ENCODE measurements at places on chromosomes 6 and 20.

- no peak for DNase-seq
Measured at GRCh38 chr6:650098-650497, 6.8 kb downstream of the HUS1B start.

DNA sequence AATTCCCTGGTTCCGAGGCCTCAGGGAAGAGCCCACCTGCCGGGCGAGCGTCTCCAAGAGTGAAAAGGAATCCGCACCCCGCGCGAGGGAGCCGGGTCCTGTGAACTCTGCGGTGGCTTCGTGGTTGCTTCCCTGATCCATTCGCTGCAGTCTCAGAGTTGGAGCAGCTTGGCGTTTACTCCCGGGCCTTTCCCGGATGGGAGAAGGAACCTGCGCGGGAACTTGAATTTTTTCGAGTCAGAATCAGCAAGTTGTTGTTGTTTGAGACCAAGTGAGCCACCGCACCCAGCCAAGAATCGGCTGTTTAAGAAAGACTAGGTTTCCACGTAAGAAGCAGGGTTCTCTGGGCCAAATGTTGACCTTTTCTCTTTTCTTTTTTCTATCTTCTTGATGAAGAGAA lies 12.9 kb downstream of the PRSS16 start:
- no peak for DNase-seq

- no peak for DNase-seq
Measured at GRCh38 chr6:141965016-141965545, 167.6 kb upstream of the GJE1 start.

DNA sequence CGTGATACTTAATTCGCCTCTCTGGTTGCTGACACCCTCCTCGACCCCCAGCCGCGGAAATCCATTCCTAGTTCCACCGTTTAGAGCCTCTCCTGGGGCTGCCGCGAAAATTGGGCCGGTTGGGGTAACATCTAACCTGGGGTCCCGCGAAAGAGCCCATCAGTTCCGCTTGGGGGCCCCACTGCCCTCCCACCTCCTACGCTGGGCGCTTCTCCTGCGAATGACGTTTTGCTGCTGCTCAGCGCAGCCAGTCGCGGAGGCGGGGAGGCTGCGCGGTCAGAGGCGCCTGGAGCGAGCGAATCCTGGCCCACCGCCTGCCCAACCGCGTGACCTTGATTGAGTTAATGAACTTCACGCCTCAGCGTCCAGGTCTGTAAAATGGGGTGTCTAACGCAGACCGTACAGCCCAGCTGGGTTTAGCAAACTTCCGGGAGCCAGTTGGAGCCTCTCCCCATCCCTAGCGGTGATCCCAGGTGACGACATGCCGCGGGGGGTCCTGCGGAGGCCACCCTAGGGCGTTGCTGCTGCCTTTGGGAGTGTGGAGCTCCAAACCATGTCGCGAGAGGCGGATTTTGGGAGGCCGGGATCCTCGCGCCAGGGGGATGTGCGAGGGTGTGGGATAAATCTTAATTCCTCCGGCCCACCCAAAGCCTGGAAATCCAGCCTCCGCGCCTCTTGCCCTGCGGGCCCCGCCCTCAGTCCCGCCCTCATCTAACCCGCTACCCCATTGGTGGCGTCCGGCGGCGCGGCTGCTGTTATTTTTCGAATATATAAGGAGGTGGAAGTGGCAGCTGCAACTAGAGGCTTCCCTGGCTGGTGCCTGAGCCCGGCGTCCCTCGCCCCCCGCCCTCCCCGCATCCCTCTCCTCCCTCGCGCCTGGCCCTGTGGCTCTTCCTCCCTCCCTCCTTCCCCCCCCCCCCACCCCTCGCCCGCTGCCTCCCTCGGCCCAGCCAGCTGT lies at the start of gene CDC25B:
Gene CDC25B, plus strand, starts transcription at position 800 of the 958 bp plus-strand sequence. CDS start 222 bp downstream, outside the sequence.
- DNase-seq: peak; percentile 95

DNA sequence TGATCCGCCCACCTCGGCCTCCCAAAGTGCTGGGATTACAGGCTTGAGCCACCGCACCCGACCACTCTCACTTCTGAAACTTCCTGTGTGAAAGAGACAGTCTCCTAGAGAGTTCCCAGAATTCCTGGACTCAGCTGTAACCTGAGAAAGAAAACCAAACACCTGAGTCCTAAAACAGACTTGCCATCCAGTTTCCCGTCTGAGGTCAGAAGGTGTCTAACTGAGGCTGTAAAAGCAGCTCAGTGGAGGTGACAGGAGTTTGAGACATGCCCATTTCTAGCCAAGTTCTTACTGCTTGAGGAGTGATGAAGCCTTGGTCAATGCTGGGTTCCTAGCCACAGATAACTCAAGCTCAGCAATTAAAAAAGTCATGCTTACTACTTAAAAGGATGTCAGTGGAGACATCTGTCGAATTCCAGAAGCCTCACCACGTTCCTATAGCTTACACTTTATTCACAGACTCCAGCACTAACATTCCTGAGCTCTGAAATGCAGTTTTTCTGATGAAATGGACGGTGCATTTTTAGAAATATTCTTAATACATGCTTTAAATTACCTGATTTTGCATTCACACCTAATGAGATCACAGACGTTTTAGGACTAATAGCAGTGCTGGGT lies 6.1 kb downstream of the UQCC2 start:
- no peak for DNase-seq

DNA sequence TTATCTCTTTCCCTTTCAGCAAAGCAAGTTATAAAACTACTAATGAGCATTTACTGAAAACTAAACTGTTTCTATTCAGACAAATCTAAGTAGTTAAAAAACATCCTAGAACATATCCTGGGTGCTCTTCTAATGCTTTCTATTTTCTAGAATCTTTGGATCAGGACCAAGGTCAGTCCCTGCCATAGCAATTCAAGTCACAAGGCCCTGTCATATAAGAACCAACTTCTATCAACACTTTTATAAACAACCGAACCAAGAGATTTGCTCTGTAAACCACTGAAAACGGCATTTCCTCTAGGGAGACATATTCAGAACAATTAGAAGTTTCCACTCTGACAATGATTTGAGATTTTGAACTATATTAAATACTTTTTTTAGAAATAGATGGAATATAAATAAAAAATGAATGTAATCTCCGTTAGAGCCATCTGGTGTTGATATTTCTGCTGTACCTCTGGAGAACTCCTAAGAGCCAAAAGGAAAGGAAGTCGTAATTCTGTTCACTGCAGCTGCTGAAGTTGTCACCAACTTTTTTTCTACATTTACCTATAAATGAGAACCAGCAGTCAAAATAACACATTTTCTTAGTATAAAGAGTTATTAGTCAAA lies 51.4 kb upstream of the LGSN start:
- DNase-seq: no peak

GRCh38 chr6:37019065-37019450 lies 13.6 kb downstream of the FGD2 start:
- DNase-seq: peak; percentile 85

DNA sequence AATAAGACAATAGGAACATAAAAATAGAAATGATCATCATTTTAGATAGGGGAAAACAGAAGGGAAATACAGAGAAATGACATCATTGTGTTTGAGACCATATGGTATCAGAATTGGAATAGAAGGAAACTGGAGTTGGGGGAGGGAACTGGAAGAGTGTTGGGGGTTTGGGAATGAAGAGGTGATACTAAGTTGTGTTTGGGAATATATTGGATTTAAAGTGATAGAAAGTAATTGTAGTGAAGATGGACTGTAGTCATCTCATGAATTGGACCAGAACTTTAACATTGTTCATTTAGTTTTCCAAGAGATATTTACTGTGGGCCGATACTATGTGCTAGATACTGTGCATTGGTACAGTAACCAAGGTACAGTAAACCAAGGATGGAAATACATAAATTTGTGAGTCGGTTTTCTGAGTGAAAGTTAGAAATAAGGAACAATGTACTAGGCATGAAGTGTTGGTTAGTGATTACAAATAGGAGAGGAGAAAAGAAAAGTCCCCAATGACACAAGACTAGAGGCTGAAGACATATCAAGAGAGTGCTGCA lies 32.3 kb downstream of the KCNQ5 start:
- DNase-seq: no peak

- DNase-seq: no peak
Measured at GRCh38 chr6:7086488-7086887, 21.3 kb upstream of the RREB1 start.

DNA sequence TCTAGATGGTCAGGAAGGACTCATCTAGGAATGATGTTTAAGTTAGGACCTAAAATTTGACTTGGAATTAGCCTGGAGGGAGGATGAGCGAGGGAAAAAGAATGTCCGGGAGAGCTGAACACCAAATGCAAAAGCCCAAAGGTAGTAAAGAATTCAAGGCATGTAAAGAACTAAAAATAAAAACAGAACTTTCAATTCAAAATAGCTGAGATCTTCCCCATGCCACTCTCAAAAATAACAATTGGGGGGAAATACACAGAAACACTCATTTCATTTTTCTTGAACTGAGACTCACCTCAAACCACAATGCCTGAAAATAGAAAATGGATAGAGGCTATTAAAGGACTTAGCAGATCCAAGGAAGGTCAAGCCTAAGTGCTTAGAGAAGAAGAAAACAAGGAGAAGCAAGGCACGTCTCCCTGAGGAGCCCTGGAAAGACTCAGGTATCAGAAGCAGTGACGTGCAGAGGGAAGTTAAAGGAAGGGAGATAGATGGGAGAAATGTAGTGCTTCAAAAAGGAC lies 10.4 kb downstream of the PXT1 start:
- DNase-seq: no peak

DNA sequence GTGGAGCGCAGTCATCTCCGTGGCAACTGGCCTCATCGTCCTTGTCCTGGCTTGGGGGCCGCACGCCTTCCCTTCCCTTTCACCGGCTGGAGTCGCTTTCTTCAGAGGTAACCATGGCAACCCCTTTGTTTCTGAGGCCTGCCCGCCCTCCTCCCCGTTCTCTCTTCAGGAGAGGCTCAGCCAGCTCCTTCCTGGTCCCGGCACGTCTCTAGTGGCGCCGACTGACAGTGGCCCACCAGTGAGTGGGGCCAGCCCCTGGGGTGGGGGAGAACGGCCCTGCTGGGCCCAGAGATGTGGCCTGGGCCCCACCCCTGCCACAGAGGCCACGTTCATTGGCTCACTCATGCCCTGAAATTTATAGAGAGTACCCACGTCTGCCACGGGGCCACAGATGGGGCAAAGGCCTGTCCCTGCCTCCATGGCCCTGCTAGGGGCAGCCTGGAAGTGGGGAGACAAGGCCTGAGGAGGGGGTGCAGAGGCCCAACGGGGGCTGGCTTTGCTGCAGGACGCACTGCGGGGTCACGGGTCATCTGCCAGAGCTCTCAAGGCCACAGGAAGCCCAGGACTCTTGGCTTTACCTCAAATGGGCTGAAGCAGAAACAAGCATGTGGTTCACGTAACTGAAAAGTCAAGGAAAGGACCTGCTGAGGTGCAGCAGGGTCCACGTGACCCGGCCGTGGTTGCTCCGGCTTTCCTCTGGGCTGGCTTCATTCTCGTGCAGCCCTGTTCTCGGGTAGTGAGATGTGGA lies 1.4 kb upstream of the OSBPL2 start:
- DNase-seq: peak; percentile 57

DNA sequence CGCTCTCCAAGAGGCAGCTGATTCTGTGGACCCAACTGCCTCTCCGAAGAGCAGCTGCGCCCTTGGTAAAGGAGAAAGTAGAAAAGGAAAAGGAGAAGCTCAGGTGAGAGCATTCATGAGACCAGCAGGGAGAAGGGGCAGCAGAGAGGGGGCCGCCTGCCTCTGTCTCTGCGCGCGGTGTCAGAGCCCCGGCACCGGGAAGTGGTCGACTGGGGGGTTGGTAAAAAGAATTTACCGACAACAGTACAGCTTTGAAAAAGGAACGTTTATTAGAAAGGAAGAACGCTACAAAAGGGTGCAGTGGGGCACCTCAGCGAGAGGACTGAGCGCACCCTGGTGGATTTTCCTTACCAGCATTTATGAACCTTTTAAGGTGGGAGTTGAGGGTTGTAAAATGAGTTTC lies 61.9 kb downstream of the GPR6 start:
- peak; percentile 88 for DNase-seq

DNA sequence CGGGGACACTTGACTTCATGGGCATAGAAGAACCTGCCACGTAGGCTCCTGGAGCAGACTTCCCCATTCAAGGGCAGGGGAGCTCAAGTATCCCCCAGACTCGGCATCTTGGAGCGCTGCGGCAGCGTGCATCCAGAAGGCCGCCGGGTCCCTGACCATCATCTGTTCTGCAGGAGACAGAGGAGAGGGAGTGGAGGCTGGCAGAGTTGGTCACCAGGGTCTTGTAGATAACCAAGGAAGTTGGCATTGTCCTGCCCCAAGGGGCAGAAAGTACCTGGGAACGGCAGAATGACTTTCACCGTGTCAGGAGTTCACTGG lies 82.8 kb downstream of the TCP11 start:
- no peak for DNase-seq

GRCh38 chr6:144739873-144740272 lies 454.7 kb downstream of the UTRN start:
- no peak for DNase-seq

Data from NCI-H1092 treated with DMSO at 0.1 percent for 48 hours (cell line).